Activated CD4-positive, alpha-beta T cell treated with anti-CD3 and anti-CD28 coated beads, Interleukin-10, Interleukin-2, amounts not matched to agents 100 ng/mL and 50 ng/mL, durations not matched to agents 16 hours and 8 hours (primary cell): ENCODE measurements at places on chromosomes 5 and 9.

- no peak for DNase-seq
Observed at GRCh38 chr5:154332451-154332850, 113.3 kb upstream of the SAP30L start.

DNA sequence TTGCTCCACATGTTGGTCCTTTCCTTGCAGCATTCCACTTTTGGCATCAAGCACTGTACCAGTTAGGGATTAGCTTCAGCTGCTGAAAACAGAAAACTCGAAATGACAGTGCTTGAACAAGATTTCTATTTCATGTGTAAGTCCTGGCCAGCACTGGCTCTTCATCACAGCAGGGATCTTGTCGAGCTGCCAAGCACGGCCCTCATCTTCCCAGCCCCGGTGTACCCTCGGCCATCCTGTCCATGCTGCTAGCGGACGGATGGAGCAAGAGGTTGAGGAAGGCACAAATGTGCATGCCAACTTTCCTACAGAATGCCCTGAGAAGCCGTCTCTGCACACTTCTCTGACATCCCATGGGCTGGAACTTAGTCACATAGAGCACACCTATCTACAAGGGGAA lies 130.6 kb downstream of the TENT4A start:
- no peak for DNase-seq

DNA sequence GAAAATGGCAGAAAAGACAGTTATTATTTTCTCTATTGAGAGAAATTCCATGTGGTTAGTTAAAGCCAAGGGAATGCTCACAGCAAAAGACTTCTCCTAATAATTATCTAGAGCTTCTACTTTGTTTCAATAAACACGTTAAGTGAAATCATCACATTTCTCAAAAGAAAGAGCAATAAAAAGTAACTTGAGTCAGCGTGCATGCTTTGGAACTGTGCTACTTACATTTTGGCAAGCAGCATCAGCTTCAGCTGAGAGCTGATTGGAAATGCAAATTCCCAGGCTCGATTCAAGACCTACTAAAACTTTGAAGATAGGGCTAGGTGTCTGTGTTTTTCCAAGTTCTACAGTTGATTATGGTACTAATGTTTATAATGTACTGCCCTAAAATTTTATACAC lies 132.1 kb downstream of the CDH18 start:
- no peak for DNase-seq

- DNase-seq = no peak
Observed at GRCh38 chr5:169100735-169101075, 200.2 kb downstream of the SLIT3 start.

- no peak for DNase-seq
Observed at GRCh38 chr9:134026581-134026980, 1.3 kb downstream of the BRD3OS start.

GRCh38 chr5:154899151-154899816 lies 38.7 kb downstream of the GEMIN5 start:
- no peak for DNase-seq

- no peak for DNase-seq
Observed at GRCh38 chr5:95778713-95779436, 43.7 kb downstream of the GLRX start.

- no peak for DNase-seq
Observed at GRCh38 chr5:104111632-104112031, 549.0 kb upstream of the NUDT12 start.

- DNase-seq = no peak
Observed at GRCh38 chr9:88808761-88809354, 182.4 kb upstream of the S1PR3 start.

DNA sequence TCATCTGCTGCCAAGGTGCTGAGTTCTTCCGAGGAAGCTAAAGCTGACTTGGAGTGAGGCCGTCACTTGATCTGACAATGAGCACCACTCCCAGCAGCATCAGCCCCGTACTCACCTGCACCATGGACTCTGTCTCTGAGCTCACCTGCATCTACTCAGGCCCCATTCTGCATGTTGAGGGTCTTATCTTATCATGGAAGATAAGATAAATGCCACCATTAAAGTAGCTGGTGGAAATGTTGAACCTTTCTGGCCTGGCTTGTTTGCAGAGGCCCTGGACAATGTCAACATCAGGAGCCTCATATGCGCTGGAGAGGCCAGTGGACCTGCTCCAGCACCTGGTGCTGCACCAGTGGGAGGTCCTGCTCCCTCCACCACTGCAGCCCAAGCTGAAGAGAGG lies 35.0 kb upstream of the HMGCS1 start:
- DNase-seq = no peak

DNA sequence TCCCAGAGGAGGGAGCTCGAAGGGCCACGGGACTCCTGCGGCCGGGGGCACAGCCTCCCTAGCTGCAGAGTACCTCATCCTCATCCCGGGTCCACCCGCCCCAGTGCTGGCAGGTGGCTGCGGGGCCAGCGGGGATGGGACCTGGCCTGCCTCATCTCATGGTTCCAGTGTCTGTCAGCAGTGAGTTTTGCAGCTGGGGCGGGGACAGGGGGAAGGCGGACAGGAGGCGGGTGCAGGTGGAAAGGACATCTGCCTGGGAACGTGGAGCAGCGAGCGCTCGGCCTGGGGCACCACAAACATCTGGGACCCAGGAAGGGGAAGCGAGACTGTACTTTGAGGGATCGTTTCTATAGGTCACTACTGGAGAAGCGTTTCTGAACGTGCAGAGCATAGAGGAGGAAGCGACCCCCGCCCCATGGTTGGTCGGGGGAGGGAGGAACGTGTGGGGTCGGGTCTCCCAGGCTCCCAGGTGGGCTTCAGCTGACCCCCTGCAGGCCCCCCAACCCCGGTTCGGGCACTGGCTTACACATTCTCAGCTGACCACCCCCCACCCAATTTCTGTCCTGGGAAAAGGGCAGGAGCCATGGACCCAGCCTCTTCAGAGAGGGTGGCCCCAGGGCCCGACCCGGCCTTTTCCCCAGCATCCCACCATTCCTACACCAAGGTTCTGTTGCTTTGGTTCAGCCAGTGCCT lies 56.5 kb upstream of the NOTCH1 start:
- DNase-seq = no peak

DNA sequence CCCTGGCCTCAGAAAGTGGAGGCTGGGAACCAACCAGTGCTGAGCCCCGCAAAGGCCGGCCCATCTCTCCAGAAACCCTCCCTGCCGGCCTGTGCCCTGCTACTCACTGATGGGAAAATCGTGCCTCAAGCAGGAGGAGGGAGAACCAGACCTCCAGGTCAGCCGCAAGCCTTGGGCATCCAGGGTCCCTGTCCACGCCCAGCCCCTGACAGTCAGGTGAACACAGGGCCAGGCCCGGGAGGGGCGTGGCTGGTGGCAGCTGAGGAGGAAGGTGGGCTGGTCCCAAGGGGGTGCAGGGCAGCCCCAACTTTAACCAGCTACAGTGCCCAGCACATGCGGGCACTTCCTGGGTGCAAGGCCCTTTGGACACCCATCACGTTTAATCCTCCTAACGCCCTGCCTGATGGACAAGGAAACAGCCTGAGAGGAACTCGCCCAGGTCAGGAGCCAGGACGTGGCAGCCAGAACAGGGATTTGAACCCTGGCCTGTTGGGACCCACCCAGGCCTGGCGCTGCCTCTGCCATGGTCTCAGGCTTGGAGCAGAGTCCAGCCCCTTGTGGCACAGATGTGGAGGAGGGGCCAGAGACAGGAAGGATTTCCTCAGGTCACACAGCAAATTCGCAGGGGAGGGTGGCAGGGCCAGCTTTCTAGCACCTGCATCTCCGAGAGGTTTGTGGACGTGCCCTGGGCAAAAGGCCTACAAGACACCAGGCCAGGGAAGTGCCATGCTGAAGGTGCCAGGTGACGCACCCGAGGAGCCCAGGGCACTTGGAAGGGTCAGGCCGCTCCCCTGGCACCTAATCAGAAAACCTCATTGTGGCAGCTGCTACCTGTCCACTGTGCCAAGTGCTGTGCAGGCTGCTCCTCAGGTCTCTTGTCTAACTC lies 4.5 kb downstream of the RALGDS start:
- no peak for DNase-seq

- DNase-seq = no peak
Observed at GRCh38 chr5:67552773-67553172, 356.2 kb upstream of the CD180 start.

- DNase-seq = peak; percentile 68
Observed at GRCh38 chr5:170681013-170681433, 102.5 kb upstream of the GABRP start.

GRCh38 chr9:127083138-127083980 lies 39.1 kb downstream of the ANGPTL2 start:
- no peak for DNase-seq

- no peak for DNase-seq
Observed at GRCh38 chr9:101398930-101399642, 435 bp downstream of the ZNF189 start.

DNA sequence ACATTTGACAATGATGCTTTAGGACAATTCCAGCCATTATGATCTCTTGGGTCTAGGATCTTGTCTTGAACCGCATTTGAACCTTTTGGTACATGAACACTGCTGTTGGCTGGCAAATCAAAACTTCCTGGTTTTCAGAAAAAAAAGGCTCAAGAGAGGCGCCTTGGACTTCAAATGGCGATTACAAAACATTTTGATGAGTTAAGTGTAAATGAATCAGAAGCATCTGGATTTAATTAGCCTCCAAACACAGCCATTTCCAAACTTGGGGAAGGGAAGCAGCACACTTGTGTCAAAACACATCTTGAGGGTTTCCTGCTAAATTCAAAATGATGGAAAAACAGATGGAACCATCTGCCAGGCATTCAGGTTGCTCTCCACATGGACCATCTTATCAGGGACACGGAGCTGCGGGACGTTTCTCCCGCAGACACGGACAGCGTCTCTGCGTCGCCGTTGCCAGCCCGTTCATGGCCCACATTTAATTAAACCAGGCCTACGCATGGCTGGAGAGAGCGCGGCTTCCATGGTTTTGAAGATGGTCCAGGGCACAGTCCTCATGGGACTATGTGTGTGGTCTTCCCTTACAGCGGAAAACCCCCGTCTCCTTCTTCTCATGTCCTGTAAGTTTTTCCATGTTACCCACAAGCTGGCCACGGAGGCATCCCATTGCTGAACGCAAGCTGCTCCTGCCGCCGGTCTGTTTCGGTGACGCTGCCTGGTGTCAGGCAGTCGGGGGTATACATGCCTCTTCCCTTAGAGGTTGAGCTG lies 55.8 kb upstream of the PTCH1 start:
- DNase-seq = no peak

GRCh38 chr5:128538250-128539037 lies 399 bp upstream of the FBN2 start:
- no peak for DNase-seq

GRCh38 chr9:134892820-134893420 lies 12.3 kb downstream of the FCN2 start:
- no peak for DNase-seq

DNA sequence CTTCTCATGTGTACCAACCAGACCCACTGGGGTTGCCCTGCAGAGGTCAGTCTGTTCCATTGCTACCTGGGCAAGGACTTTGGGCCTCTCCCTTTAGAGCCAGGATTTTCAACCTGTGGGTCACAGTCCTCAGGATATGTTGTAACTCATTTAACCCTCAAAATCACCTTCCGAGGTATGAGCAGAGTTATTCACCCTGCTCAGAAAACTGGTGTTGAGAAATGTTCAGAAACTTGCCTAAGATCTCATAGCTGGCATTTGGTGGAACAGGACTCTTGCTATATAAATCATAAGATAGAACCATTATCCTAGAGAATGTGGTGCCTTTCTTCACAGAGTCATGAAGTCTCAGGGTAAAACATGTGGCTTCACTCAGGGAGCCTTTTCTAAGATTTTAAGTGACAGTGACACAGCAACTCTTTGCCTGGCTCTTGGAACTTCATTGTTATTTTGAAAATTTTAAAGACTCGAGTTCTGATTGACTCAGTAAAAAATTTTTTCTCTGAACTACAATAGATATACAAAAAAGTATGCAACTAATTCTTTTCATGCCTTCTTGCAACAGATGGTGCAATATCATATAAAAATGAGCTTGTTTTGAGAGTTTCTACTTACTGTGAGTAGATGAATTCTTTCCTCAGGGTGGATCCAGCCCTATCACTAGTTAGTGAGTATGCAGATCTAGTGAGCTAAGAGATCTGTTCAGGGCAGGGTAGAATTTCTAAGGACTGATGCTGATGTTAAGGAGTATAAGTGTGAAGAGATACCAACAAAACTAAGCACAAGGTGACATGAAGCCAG lies 29.5 kb downstream of the CAST start:
- DNase-seq = no peak

- DNase-seq = no peak
Observed at GRCh38 chr5:153780876-153781705, 257.6 kb downstream of the FAM114A2 start.

DNA sequence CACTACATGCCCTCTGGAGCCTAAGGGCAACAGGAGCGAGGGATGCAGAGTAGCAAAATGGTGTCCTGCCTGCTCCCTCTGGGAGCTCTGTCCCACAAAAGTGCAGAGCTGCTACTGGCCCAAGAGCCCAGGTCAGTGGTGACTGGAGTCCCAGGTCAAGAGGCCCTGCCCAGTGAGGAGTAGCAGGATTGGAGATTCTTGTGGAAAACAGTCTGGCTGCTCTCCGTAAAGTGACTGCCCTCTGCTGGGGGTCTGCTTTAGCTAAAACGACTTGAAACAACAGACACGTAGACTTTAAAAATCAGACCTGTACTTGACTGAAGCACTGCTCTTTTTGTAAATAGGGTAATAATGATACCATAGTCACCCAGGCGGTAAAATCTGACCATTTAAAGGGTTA lies 917.0 kb downstream of the MAT2B start:
- DNase-seq = no peak

GRCh38 chr9:100074989-100075388 lies 23.8 kb downstream of the ERP44 start:
- no peak for DNase-seq

- no peak for DNase-seq
Observed at GRCh38 chr5:80177236-80177635, 78.6 kb downstream of the SERINC5 start.

DNA sequence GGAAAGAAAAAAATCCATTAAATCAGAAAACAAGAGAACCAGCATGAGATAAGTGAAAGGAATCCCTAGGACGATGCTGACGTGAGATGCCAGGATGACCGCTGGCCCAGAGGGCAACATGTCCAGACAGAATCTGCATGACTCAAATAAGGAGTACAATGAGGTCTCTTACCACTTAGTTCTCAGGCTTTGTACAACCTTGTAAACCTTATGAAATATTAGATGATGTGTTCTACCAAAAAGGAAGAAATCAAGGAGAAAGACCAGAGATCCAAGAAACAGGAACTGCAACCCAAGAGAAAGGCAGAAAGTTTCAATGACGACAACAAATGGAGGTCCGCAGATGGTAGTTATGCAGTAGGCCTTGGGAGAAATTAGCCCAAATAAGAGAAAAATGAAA lies 2.8 kb upstream of the GPR150 start:
- no peak for DNase-seq

DNA sequence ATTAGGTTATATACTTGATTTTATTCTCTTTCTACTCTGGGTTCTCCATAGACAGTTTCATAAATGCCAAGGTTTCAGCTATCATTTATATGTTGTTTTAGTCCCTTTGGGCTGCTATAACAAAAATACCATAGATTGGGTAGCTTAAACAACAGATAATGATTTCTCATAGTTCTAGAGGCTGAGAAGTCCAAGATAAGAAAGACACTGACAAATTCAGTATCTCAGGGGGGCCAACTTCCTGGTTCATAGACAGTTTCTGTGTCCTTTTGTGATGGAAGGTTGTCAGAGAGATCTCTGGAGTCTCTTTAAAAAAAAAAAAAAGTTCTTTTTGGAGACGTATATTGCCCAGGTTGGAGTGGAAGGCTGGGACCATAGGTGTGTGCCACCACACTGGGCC lies 113.3 kb downstream of the SCAMP1 start:
- DNase-seq = no peak
